Fibroblast of skin of right biceps (primary cell): ENCODE measurements at places on chromosomes 7 and 10.

- peak; percentile 72 for DNase-seq
Observed at GRCh38 chr7:55977831-55978230, 13.4 kb downstream of the NIPSNAP2 start.

- peak; percentile 27 for DNase-seq
Observed at GRCh38 chr10:16597656-16598055, 76.0 kb upstream of the C1QL3 start.

DNA sequence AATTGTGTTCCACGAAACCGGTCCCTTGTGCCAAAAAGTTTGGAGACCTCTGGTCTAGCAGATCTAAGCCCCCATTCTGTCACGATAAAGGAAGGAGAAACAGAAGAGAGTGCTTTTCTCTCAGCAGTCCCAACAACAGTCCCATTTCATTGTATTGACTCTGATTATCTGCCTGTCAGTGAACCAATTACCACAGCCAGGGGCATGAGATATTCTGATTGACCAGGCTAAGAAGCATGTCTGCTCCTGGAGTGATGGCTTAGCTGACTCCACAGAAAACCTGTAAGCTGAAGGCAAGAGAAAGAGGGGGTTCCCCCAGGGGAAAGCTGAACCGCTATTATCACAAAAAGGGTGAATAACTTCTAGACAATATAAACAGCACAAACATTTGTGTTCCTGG, 765.4 kb downstream of the SORCS1 start:
- DNase-seq, result no peak

- peak; percentile 39 for DNase-seq
Observed at GRCh38 chr7:94127026-94127425, 122.9 kb upstream of the BET1 start.

- DNase-seq, result no peak
Observed at GRCh38 chr10:117198088-117198487, 799 bp downstream of the KCNK18 start.

DNA sequence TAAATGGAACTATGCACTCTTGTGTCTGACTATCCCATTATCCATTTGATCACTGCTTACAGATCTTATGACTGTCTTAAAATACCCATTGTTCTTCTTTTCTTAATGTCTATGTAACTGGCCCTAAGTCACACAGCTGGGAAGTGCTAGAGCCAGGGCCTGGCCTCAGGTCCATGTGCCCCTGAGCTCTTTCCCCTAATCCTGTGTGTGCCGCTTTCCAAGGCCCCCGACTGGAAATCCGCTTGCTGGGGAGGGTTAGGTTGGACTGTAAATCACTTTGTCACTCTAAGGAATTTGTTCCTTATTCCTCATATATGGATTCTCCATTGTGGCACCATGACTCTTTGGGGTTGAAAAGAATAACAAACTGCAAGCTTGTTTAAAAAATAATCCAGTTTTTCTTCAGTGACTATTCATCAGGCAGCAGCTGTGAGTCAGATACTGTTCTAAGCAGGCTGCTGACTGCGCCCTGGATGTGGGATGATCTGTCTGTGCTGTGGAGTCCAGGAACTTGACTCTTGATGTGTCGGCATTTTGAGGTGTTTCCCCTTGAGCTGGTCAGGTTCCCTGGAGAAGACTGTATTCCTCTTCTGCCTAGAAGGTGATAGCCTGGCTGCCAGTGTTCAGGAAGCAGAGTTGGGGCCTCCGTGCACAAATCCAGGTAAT, 236.3 kb downstream of the SDK1 start:
- peak; percentile 22 for DNase-seq

- DNase-seq, result no peak
Observed at GRCh38 chr7:44148961-44149536, 7.9 kb upstream of the MYL7 start.

- DNase-seq, result no peak
Observed at GRCh38 chr10:30840395-30841050, 191.1 kb downstream of the ZNF438 start.

DNA sequence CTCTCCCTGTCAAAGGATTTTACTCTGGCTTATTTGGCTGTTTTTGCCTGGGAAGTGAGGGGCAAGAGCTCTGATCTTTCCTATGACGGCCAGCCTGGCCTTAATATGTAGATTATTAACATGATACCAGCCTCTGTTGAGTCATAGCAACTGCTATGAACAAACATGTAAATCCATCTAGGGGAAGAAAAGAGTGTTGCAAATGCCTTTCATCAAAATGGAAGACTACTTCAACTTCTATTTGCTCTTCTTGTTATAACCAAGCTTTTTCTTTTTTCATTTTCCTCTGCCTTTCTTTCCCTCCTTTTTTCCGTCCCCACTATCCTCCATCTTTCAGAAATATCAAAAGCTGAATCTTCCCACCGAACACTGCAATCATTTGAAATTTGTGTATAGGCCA, 46.6 kb downstream of the BTRC start:
- DNase-seq, result no peak

DNA sequence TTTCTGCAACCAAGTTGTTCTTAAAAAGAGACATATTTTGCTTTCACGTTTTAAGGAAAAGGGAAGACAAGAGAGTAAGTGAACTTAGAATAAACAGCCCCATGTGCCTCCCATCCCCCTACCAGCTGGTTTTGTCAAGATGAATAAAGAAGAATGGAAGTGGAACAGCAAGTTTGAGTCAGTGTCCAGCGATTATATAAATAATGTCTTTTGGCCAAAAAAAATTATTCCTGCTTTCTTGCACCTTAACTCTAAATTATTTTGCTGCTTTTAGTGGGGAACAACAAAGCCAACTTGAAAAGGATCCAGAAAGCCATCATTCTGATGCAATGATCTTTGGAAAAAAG, 82.4 kb upstream of the TRIL start:
- peak; percentile 8 for DNase-seq

DNA sequence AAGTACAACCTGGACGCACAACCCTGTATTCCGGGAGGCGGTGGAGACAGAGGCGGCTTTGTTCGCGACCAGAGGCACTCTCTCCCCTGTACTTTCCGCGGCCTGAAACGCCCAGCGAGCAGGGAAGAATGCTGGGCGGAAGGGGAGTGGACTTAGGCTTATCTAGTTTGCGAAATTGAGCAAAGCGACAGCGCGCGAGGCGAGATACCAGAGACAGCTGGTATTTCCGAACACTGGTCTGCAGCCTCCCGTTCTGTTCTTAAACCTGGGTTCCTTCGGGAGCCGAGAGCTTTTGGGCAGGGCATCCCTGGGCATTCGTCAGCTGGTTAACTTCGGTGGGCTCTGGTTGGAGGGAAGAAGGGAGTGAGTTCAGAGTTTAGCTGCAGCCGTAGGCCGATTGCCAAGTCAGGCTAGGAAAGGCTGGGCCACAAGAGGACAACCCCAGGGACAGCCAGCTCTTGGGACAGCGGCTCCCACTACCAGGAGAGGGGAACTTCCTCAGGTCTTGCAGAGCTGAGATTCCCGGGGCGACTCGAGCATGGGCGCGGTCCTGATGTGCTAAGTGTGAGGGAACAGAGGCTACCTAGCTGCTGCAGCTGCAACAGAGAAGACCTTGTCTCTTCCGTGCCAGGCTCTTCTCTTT, 3.9 kb downstream of the HMX3 start:
- no peak for DNase-seq

DNA sequence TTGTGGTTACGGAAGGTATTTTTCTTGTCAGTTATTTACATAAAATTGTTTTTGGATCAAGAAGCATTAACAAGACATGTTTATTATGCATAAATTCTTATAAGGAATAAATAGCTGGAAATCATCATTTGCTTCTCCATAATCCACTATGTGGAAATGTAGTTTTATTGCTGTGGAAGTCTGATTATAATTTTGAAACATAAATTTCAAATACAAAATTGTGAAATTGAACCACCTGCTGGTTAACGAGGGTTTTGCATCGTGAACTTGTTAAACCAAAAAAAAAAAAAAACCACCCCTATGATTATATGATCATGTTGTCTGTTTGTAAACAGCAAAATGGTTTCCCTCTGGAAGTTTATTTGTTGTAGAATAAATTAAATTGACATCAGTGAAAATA, 25.9 kb downstream of the ABRAXAS2 start:
- DNase-seq, result no peak

DNA sequence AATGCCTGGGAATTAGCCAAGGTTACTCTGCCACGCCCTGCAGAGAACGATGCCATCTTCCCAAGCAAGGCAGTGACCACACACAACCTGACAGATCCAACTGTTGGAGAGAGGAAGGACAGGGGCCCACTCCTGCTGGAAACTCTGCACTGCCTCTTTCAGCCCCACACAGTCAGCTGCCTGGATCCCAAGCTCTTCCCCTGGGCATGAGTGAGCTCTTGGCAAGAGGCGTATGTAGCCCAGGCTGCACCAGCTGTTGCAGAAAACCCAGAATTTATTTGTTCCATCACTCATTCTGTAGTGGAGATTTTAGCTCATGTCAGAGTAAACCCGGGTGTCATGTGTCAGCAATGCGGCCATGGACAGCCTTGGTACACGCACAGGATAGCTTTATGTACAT, 135.1 kb upstream of the TRIM24 start:
- DNase-seq, result no peak

- no peak for DNase-seq
Observed at GRCh38 chr10:112669989-112670388, 223.0 kb downstream of the VTI1A start.

GRCh38 chr7:94368371-94368791, 26.3 kb upstream of the COL1A2 start:
- DNase-seq, result peak; percentile 91

GRCh38 chr10:129335942-129336341, 131.1 kb upstream of the MGMT start:
- no peak for DNase-seq

DNA sequence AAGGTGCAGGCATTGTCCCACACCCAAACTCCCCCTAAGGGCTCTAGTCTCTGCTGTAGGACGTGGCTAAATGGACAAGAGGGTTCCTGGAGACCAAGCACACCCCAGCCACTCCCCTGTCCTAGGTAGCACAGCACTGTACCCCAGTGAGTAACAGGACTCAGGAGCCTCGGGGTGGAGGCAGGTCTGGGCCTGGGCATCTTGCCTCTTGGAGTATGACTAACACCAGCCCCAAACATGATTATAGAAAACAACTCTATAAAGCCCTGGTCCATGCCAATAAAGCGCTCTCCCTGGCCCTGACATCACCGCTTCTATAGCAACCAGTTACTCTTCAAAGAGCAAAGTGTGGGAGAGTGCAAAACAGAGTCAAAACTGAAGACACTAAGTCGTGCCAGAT, 195.0 kb downstream of the CALN1 start:
- DNase-seq, result no peak

DNA sequence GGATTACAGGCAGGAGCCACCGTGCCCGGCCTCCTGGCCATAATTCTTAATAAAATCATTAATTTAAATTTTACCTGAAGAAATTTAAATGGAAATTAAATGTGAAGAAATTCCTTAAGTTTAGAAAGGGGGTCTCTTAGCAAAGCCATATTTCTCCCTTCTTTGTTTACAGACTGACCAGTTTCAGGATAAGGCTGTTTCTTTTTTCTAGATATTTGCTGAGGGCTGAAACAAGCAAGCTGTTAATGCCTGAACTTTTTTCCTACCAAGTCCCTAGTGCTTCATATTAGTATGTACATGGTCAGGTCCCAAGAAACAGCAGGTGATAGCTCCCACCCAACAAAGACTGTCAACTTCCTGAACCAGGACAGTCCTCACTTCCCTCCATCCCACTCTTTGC, 18.1 kb upstream of the PDIA4 start:
- no peak for DNase-seq

DNA sequence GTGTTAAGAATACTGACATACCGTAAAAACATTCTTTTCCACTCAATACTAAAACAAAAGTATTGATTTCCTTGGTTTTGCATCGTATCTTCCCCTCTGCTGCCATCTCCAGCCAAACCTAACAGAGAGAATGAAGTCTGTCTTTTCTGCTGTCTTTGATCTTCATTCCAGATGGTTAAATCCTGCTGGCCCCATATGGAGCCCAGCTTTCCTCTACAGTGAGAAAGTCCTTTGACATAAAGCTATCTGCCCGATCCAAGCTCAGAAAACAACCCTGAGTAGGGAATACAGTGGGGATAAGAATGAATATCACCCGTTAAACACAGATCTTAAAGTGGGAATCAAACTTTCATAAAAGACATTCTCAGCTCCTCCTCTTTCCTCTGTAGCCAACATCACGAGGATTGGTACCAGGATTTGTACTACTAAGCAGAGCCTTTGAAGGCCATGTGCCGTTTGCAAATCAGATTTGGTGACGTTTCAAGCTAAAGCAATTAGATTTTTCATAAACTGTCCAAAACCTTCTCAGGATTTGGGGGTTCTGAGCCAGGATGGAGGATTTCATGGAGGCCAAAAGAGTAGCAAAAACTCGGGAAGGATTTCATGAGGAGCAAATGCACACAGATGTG, 30.8 kb upstream of the GPAM start:
- DNase-seq, result no peak

DNA sequence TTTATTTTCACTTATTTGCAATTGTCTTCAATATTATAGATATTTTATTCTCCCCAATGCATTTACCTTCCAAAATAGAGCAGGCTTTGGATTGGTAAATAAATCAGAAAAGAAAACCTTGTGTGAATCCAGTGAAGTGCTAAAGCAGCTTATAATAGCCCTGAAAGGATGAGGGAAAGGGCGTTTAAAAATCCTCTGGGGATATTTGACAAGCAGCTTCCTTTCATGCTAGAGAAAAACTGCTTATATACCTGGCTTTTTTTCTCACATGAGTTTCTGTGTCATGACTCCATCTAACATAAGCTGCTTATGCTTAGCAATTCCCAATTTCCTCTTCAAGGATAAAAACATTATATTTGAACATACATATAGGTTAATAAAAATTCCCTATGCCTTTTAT, 221.6 kb upstream of the SEMA3E start:
- no peak for DNase-seq

GRCh38 chr7:79709574-79710409, 256.3 kb upstream of the MAGI2 start:
- DNase-seq, result peak; percentile 25

DNA sequence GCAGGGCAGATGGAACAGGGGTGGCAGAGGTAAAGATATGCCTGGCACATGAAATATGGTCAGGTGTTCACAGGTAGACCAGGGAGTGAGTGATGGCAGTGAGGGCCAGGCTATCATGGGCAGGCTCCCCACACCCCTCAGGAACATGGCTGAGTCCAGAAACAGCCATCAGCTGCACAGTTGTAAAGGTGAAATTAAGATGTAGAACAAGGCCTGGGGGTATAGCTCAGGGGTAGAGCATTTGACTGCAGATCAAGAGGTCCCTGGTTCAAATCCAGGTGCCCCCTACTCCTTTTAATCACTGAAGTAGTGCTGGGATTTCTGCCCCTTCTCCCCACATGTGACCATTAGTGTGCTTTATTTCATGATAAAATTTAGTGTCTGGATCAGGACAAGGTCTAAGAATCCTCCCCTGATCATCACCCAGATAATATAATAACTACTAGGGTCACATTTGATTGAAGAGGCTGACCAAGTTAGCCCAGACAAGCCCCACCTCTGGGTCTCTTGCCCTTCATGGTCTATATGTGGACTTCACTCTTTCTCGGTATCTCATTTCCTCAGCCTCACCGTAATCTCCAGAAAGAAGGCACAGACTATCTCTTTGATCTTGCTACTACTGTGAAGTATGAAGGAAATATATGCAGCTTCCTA, 69.0 kb downstream of the ZNF783 start:
- no peak for DNase-seq
